ENCODE measurements at places on chromosomes 3 and 15.

- no peak for DNase-seq
Measured at GRCh38 chr3:16406579-16406978, 106.9 kb downstream of the RFTN1 start.

DNA sequence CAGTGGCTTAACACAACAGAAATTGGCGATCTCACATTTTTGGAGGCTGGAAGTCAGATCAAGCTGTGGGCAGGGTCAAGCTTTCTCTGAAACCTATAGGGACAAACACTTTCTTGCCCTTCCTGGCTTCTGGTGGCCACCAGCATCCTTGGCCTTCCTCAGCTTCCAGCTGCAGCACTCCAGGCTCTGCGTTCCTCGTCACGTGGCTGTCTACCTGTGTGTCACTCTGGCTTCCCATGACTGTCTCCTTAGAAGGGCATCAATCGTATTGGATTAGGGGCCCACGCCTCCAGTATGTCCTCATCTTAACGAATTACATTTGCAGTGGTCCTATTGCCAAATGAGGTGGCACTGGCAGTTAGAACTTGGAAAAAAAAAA, 25.8 kb downstream of the DNASE1L3 start:
- no peak for DNase-seq

- no peak for DNase-seq
Measured at GRCh38 chr3:121601212-121601812, 8.1 kb downstream of the FBXO40 start.

DNA sequence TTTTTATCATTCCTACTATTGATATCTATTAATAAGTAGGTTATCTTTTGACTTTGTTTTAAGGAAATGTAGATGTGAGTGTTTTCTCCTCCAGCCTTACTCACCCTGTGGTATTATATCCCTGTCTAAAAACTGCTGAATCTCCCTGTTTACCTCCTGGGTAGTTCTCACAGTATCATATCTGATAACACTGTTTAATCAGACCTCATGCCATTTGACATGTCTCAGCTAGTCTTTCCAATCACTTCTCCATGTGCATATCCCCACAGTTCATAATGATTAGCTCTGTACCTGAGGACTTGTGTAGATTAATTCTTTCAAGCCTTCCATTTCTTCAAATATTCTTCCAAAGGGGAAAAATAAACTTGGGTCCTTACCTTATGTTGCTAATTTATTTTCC, 30.7 kb downstream of the DUOX2 start:
- no peak for DNase-seq
